ENCODE measurements at places on chromosomes 2 and 18. TPM values are rescaled to one million over a fixed set of nuclear protein-coding genes. Genes with fewer than 3 reads are reported as not detected.

SGPP2 gene
- not detected for total RNA-seq

PRKAG3 gene
- not detected for total RNA-seq

ELAC1 gene
- 9.2 TPM for total RNA-seq

POTEI gene
- 0.07 TPM for total RNA-seq

PXDN gene
- 576 TPM for total RNA-seq

GRCh38 chr18:63079114-63079513, 240.5 kb downstream of the BCL2 start:
- no peak overlapping the region for H3K27ac ChIP-seq
- H3K27me3 ChIP-seq: peaks cover 6% of the 10 kb centered on the region
- DNase-seq: no peak
- H3K4me3 ChIP-seq: no peak overlapping the region
- H3K36me3 ChIP-seq: peaks cover 4% of the 10 kb centered on the region

GRCh38 chr2:5914811-5915611, 222.8 kb downstream of the SOX11 start:
- peak overlapping the region; percentile 83 for H3K27ac ChIP-seq
- H3K36me3 ChIP-seq: no peaks in the 10 kb centered on the region
- H3K4me3 ChIP-seq: peak overlapping the region; percentile 23
- H3K27me3 ChIP-seq: no peaks in the 10 kb centered on the region

DNA sequence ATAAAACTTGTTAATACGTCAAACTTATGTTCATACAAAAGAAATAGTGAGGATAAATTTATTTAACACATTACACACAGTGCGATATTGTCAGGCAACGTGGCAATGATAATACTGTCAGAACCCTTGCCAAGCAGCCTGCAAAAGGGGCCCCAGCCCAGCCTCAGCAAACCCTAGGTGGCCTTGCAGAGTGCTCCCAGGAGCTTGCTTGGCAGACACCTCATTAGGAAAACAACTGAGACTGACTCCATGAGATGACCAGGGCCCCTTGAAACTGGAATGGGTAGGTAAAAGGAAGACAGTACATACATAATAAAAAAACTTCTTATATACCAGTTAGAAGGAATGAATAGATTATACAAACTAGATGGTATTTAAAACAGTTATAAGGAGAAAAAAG, 136.6 kb upstream of the EPC2 start:
- no peak overlapping the region for H3K27ac ChIP-seq
- no peaks in the 10 kb centered on the region for H3K27me3 ChIP-seq
- H3K4me3 ChIP-seq: no peak overlapping the region
- H3K36me3 ChIP-seq: no peaks in the 10 kb centered on the region
- peaks cover 14% of the 10 kb centered on the region for H3K4me1 ChIP-seq
- no peak for DNase-seq

GRCh38 chr2:67854798-67855197, 208.0 kb downstream of the C1D start:
- DNase-seq: no peak
- no peak overlapping the region for H3K4me3 ChIP-seq
- no peak overlapping the region for H3K27ac ChIP-seq
- H3K4me1 ChIP-seq: peaks cover 4% of the 10 kb centered on the region
- H3K36me3 ChIP-seq: no peaks in the 10 kb centered on the region

All from chondrocyte (in vitro differentiated cells).